CD4-positive, alpha-beta T cell treated with Interleukin-10 for 1 hour (primary cell): ENCODE measurements at places on chromosomes 6 and 20.
A peak's percentile ranks its signal among the peaks of the same experiment; 100 is the strongest.

DNA sequence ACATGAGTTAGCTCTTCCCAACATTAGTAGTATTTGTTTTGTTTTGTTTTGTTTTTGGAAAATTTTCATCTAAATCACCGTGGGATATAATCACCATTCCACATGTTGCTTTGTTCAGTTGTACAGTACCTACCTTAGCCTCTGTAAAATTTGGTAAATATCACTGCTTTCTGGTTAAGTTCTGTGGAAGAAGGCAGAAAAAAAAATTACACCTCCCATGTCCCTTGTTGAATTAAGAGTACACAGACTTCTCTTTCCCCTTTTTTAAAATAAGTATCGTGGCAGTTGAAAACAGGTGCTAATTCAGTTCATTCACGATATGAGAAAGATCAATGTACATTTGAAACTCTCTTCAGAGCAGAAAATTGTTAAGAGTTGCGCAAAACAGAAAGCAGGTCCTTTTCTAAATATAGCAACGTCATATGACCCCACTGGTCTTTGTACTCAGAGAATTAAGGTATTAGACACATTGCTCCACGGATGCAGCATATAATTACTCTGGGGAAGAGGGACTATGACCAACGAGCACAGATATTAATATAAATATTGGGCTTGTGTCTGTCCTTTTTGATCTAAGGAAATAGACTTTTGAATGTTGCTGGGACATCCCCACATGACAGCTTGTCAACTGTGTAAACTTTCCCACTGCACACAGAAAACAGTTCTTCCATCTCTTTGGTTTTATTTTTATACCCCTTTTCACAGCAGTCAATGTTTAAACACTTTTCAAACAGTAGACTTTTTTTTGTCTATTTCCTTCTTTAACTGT lies 58.6 kb upstream of the ZNF217 start:
- peak; percentile 47 for DNase-seq

GRCh38 chr20:17896771-17897369 lies 71.7 kb downstream of the SNX5 start:
- no peak for DNase-seq

DNA sequence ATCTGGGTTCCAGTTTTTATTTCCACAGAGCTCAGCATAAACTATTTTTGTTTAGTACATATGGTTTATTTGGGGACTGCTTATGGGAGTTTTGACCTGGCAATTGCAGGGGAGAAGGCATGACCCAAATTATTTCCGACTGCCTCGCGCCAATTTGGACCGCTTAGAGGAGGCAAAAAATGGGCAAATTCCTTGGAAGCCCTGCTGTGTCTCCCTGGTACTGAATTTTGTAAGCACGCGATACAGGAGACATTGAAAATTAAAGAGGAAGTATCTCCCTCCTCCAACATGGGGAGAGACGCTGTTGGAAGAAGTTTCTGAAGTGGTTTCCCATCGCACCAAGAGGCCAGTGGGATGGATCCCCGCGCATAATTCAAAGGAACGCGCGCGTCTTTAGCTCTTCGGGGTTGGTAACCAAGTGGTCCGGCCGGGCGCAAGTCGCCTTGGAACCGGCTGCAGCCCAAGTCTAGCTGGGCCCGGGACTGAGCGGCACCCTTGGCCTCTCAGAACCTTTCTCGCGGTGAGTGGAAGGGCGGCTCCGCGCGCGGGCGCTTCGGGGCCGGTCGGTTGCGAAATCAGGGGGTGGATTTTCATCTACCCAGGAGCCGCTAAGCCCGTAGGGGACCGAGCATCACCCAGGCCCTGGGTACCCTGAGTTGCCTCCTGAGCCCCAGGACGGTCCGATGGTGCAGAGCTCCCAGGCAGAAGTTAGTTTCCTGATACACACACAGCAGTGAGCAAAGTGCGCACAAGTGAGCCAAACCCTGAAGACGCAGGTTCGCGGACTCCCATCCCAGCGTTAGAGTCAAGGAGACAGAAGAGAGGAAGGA lies 6.2 kb downstream of the NKX2-2 start:
- no peak for DNase-seq

GRCh38 chr20:10447028-10447427 lies 11.9 kb downstream of the SLX4IP start:
- DNase-seq, result peak; percentile 69

- DNase-seq, result no peak
These were observed 2.9 kb downstream of the FILIP1 start for GRCh38 chr6:75490706-75491105.

GRCh38 chr6:97322811-97323210 lies 39.8 kb upstream of the MMS22L start:
- DNase-seq, result no peak

- DNase-seq, result peak; percentile 94
These were observed at the start of gene CABLES2 for GRCh38 chr20:62407221-62407992. CABLES2 (minus strand) TSS chr20:62407285; CDS start chr20:62407276, 9 bp downstream.
